ENCODE measurements at places on chromosomes 5 and 9. TPM values are rescaled to one million over a fixed set of nuclear protein-coding genes. Genes with fewer than 3 reads are reported as not detected.

DNA sequence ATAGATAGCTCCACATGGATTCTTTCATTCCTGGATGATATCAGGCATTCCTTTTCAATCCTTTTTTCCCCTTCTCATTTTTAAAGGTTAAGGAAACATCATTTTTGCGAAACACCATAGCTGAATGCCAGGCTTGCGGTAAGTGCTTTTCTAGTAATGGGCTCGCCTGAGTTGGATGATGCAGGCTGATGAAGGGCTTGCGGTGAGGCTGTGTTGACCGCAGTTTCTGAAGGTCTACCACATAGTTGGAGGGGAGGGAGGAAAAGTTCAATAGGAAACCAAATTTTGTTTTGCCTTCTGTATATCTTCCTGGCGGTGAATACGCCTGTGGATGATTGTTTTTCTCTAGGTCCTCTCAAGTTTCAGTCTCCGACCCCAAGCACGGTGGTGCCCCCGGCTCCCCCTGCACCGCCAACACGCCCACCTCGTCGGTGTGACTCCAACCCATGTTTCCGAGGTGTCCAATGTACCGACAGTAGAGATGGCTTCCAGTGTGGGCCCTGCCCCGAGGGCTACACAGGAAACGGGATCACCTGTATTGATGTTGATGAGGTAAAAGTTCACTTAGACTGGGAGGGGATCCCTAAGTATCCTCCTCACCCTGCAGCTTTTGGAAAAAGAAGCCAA, 24.3 kb downstream of the THBS4 start:
- DNase-seq = no peak

GRCh38 chr5:131377785-131378325, 114.0 kb downstream of the CDC42SE2 start:
- DNase-seq = no peak

- DNase-seq = no peak
Observed at GRCh38 chr5:119328753-119329602, 26.8 kb upstream of the TNFAIP8 start.

- no peak for DNase-seq
Observed at GRCh38 chr9:33168941-33169544, 1.9 kb upstream of the B4GALT1 start.

DNA sequence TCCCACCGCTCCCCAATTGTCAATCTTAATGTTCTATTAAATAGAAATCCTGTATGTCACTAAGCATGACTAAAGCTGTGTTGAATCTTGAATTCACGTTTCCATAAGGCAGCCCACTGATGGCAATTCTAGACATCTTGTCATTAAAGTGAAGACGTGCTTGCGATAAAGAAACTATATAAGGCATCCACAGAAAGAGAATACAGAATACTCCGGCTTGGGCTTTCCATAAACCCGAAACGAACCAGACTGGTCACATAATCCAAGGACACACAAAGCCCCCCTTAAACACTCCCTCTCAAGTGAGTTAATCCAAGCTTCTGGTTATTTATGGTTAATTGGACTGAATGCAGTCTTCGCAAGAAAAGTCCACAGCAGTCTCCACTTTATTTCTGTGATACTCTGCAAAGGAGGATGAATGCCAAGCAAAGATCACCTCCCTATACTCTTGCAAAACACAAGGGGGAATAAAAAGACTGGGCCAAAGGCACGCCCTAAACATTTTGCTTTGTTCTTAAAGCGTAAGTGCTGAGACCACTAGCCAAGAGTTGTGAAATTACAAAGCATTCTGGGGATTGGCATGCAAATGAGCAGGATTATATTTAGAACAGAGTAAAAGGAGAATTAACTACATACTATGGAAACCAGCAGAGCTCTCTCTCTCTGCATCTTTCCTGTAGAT, 54.7 kb downstream of the DPYSL3 start:
- DNase-seq = peak; percentile 78

DNA sequence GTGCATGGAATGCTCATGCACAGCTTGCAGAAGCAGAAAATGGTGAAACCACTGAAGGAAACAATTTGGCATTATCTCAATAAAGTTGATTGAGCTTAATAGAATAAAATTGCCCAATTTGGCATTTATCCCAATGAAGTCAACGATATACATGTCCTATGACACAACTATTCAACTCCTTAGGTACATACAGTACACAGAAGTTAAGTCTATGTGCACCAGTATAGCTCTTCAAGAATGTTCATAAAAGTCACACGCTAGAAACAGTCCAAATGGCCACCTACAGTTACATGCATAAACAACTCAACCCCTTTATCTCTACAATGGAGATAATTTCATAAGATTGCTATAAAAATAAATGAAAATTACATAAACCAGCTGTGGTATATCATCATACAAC, 184.5 kb downstream of the DENND1A start:
- no peak for DNase-seq

DNA sequence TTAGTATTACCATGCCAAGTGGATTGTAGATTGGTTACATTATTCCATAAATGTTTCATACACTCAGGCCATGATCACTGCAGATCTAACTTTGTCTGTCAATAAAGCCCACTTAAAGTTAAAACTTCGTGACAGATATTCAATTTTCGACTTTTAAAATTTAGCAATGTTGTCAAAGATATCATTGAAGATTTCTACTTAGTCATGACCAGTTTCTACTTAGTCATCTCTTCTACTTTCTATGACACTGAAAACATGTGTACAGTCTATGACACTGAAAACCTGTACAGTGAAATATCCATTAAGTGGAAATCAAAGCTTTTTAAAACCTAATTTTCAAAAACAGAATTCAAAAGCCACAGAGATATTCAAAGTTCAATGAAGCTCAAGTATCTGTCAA, 258.2 kb downstream of the MCTP1 start:
- no peak for DNase-seq

DNA sequence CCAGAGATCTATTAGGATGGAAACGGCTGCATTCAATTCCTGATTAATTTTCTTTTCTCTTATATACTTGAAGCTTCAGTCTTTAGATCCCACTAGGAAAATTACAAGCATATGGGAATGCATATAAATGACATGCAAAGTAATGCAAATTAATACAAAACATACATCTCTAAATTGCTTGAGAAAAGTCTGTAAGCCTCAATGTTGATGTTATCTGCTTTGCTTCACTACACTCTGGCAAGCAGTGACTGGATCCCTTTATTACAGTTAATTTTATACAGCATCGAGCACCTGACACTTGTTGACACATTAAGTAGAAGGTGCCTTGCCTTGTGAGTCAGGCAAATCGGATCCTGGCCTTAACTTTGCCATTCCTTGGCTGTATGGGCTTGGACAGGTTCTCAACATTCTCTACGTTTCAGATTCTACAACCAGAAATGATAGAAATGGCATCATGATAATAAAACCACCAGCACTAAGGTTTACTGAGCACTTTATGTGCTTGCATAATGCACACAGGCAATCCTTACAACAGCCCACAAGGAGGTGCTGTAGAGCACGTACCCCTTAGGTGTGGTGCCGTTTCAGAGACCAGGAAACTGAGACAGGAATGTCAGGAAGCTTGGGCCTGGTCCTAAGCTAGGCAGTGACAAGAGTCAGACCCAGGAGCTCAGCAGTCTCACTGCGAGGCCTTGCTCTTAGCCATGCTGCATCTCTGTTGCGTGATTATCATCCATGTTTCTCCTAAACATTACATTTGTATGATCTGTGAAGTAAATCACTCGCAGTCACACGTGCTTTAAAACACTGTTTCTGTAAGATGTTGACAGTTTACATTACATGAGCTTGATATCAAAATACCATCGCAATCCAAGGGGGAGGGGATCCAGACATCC, 2.7 kb downstream of the GCNT4 start:
- no peak for DNase-seq

- DNase-seq = no peak
Observed at GRCh38 chr5:55620009-55620765, 85.4 kb upstream of the PLPP1 start.

- no peak for DNase-seq
Observed at GRCh38 chr5:102801371-102801770, 46.3 kb downstream of the PAM start.

DNA sequence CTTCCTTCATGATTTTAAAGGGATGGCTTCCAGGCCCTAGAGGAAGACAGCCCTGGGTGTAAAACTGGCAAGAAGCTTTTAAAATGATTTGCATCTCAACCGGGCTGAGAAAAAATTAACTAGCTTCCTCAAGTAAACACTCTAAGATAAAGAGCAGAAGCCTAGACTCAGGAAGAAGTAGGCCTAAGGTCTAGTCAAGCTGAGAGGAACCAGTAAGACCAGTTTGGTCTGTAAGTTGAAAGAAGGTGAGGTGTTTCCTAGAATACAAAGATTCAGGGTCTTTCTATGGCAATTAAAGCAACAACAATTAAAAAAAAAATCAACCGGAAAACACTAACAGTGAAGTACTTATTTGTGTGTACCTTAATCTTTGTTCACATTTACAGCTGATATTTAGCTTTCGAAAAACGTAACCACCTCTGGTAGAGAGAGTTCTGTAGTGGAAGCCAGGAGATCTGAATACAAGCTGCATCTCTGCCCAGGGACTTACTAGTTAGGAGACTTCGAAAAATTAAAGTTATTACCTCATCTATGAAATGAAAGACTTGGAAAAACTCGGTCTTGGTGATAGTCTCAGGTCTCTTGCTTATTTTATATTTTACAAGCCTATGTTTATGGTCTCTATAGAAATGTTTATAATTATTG, 75.7 kb downstream of the TUSC1 start:
- DNase-seq = no peak

GRCh38 chr9:133553973-133554713, 19.6 kb downstream of the ADAMTSL2 start:
- no peak for DNase-seq

Gene TAS2R1
- not detected for total RNA-seq

Gene TMEM167A
- total RNA-seq = 22.0 TPM

Gene CDKN2B-AS1
- 0.49 TPM for total RNA-seq

Gene SPATA9
- total RNA-seq = 0.99 TPM

Gene QRFP
- total RNA-seq = not detected

Gene PCDHGB4
- 8.7 TPM for total RNA-seq

Gene FCN1
- total RNA-seq = 0.83 TPM

All from lower leg skin (tissue), 4 donors.